ENCODE measurements at places on chromosomes 6 and 20. TPM values are rescaled to one million over a fixed set of nuclear protein-coding genes. Genes with fewer than 3 reads are reported as not detected.

- DNase-seq = no peak
Measured at GRCh38 chr20:57103146-57103800, 163.2 kb downstream of the BMP7 start.

DNA sequence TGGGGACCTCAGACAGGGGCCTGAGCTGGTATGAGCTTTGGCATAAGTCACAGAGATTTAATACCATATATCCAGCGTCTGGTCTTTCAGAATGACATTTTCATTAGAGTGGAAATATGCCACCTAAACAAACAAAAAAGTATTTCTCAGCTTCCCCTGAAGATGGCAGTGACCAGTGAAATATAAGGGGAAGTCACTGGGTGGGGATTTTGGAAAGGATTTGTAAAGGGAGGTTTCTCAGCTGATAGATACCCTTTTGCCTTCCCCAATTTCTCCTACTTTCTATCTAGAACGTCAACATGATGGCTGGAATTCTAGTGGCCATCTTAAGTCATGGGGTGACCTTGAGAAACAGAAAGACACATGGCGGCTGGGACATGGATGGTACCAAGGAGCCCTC is 137.7 kb upstream of the LRFN2 start:
- DNase-seq = no peak

- DNase-seq = no peak
Measured at GRCh38 chr20:18138639-18139583, 1.2 kb downstream of the KAT14 start.

- DNase-seq = peak; percentile 50
Measured at GRCh38 chr6:21596949-21597682, 3.6 kb downstream of the SOX4 start.

GRCh38 chr6:167119670-167120582 is 3.0 kb upstream of the CCR6 start:
- DNase-seq = no peak

DNA sequence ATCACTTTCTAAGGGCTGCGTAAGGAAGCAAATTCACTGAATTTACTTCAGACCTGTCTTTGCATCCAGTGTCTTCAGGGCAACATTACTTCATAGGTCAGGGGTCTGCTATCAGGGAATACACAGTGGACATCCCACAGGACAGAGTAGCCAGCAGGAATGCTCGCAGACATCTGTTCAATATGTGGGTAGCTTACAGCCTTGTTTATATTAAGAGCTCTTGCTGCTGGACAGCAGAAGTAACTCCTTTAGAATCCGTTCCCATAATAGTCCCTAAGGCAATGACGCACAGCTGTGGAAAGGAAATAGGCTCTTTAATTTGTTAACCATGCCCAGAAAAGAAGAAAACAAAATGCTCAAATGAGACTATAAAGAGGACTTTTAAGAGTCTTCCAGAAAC is 198.7 kb downstream of the MOXD1 start:
- peak; percentile 75 for DNase-seq

DNA sequence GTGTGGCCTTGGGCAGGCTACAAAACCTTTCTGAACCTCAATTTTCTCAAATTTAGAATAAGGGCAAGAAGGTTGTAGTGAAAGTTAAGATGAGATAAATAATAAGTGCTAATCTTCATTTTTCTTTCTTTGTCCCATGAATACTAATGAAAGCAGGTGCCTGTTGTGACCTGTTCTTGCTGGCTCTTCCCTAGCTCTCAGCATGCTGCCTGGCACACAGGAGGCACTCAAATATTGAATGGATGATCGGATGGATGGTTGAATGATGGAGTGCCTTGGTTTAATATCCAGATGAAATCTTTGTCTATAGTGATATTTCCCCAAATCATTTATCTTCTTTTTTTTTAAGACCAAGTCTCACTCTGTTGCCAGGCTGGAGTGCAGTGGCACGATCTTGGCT is 15.0 kb downstream of the PBOV1 start:
- no peak for DNase-seq

DNA sequence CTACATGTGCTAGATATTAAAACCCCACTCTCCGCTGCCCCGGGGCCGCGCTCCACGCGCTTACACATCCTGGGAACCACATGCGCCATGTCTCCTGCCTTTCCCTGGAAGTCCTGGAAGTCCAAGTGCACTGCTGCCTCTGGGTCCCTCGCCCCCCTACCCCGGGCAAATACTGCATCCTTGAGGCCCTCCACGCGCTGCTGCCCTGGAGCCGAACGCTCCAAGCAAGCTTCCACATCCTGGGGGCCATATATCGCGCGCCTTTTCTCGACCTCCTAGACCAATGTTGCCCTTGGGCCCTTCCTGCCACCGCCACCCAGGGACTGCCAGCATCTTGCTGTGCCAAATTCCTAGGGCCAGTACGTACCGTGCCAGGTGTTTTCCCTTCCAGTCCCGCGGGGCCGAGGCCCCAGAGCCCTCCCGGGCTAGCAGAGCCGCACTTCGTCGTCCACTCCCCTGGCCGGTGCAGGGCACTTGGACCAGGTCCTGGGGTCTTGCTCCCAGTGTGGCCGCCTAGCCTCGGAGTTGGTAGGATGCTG is 779 bp upstream of the KCNG1 start:
- no peak for DNase-seq

DNA sequence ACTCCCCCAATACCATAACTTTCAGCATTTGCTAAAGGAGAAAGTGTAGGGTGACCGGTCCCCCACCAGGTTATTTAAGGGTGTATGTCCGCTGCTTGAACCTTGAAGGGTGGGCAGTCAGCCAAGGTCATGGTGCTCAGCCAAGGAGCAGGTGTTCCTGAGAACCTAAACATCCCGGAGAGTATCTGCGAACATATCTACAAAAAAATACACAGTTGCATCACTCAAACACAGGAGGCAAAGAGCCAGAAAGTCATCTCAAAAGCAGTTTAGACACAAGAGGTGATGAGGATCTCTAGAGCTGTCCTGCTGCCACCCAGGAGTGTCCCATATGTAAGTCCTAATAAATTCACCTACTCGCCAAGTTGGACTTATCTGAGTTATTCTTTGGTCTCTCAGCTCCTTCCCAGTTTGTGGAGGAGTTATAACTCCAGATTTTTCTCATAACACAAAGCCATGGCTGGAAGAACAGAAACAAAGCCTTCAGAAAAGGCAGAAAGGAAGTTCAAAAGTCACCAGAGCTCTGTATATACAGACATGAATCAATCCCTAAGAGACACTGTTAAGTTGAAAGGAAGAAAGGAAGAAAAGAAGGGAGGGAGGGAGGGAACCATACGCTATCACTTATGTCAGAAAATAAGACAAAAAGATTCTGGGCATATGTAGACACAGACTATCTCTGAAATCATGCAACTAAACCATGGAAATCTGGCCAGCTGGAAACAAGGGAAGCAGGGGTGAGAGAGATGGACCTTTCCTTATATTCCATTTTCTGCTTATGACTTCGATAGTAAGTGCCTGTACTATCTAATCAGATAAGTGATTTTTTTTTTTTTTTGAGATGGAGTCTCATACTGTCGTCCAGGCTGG is 11.3 kb downstream of the MBOAT1 start:
- no peak for DNase-seq

- DNase-seq = no peak
Measured at GRCh38 chr6:12395898-12396297, 105.7 kb downstream of the EDN1 start.

GRCh38 chr20:49595811-49596561 is 28.0 kb upstream of the PTGIS start:
- DNase-seq = peak; percentile 52

GRCh38 chr6:147958683-147959082 is 384.0 kb upstream of the SASH1 start:
- no peak for DNase-seq

GRCh38 chr6:162528538-162528937 is 199.0 kb downstream of the PRKN start:
- no peak for DNase-seq

- no peak for DNase-seq
Measured at GRCh38 chr20:6590891-6591637, 176.4 kb upstream of the BMP2 start.

Gene FAXC
- total RNA-seq = 1.9 TPM

Gene FAM209B
- not detected for total RNA-seq

Gene MOG
- not detected for total RNA-seq

Gene AHCY
- 116 TPM for total RNA-seq

Gene CDC40
- 18.8 TPM for total RNA-seq

Gene TGM3
- total RNA-seq = not detected

Gene ACOT8
- total RNA-seq = 35.9 TPM

Gene C6orf58
- total RNA-seq = not detected

Gene HEY2
- not detected for total RNA-seq

Gene SRMS
- not detected for total RNA-seq

Gene TNFRSF21
- total RNA-seq = 1.6 TPM

Measured in HFFc6 (cell line).